ENCODE measurements at places on chromosomes 2 and 18.

DNA sequence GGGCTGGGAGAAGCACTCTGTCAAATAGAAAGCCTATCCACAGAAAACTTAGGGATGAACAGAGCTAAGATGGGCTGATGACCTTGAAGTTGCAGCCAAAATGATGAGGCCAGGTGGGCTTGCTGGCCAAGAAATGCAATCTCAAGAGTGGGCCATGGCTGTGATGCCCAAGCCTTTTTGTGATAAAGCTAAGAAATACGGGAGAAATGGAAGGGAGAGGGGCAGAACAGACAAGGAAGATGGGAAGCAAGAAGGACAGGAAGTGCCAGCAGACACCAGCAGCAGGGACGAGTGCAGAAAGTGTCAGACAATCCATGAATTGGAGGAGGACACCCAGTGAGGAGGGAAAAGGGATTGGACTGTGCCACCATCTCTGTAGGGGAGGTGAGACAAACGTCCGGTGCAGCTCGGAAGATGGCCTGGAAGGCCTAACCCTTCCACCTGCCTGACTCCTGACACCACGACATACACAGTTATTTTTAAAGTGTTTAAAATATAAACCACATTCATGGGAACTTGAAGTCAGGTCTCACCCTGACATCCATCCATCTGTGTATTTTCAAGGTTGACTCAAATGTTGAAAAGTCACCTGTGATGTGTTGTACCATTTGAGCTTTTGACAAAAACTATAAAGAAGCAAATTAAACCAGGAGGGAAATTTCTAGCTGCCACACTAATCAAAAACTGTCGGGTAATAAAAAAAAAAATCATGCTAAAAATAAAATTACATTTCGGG is 105.5 kb downstream of the BCL2 start:
- DNase-seq = no peak

DNA sequence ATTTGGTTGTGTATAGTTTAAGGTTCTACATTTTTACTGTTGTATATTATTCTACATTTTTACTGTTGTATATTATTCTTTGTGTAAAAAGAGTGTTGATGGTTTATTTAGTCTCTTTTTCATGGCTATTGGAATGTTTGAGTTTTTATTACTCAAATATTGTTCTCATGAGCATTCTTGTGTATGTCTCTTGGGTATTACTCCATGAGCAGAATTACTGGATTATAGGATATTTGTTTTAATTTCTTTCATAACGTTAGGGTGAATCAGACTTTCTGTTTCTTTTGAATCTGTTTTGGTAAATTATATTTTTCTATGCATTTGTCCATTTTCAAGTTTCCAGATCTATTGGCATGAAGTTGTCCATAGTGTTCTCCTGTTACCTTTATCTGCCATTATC is 111.6 kb downstream of the DYNAP start:
- no peak for DNase-seq

GRCh38 chr18:54607213-54608027 is 16.4 kb downstream of the DYNAP start:
- DNase-seq = no peak

DNA sequence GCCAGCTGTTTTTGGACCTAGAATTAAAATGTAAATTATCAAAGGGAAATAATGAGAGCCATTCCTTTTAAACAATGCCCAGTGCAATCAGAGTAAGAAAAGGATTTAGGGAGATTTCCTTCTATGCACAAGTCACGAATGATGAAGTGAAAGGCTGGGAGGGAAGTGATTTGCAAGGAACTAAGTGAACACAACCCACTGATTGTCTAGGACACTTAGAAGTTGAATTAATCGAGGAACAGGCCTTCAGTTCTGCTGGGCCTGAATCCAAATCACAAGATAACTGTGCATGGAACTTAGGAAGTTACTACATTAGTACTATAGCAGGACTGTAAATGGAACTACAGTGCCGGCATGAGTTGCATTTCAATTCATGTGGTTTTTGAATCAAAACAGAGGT is 17.7 kb downstream of the MAP2 start:
- DNase-seq = no peak

- DNase-seq = peak; percentile 20
These were observed 34.4 kb downstream of the PLEKHA3 start for GRCh38 chr2:178514664-178515063.

DNA sequence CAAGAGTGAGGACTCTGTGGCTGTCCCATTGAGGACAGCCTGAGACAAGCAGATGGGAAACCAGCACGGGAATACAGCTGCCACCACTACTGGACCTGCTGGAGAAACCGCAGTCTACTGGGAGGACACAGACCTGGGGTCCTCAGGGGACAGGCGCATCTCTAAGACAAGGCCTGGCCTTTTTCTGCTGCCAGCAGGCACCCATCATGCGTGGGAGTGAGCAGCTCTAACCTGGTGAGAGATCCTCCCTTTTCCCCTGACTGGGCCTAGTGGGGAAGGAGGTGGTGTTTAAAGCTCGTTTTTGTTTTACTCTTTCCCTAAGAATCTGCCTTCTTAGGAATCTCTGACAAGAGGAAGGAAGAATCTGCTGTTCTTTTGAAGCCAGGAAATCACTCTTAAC is 36.6 kb downstream of the CYRIA start:
- DNase-seq = no peak

- DNase-seq = no peak
These were observed 15.7 kb upstream of the CDH7 start for GRCh38 chr18:65735155-65735554.

DNA sequence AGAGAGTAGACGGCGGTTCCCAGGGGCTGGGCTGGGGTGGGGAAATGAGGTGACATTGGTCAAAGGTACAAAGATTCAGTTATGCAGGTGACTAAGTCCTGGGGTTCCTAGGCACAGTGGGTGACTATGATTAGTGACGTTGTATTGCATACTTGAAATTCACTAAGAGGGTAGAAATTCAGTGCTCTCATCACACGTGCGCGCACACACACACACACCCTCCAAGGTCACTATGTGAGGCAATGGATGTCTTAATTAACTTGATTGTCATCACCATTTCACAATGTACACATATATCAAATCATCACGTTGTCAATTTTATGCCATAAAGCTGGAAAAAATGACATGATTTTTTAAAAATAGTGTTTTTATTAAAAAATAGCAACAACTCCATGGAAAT is 92.9 kb upstream of the ALKAL2 start:
- no peak for DNase-seq

Data from fibroblast of skin of left quadriceps (primary cell).